Upper lobe of left lung (tissue), 6 donors: ENCODE measurements at places on chromosomes 5 and 9. TPM values are rescaled to one million over a fixed set of nuclear protein-coding genes. Genes with fewer than 3 reads are reported as not detected.
A peak's percentile ranks its signal among the peaks of the same experiment; 100 is the strongest.

PCDHB9 gene
- total RNA-seq = 1.2 TPM

DNA sequence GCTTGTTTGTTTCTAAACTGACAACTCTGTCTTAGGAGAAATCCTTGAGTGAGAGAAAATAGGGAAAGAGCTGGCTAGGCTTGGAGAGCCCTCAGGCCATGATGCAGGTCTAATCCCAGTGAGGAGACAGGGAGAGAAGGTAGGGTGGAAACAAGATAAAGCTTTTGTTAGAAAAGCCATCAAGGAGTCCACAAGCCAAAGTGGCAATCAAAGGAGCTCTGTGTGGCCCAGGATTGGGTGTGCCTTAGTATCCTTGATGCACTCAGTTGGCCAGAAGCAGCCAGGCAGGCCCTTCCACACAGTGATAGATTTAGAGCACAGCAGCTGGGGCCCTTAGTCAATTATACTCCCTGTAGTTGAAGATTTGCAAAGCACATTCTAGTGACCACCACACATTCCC lies 73.9 kb downstream of the ALDH7A1 start:
- no peak overlapping the region for H3K4me3 ChIP-seq
- H3K36me3 ChIP-seq = no peaks in the 10 kb centered on the region
- H3K27me3 ChIP-seq = no peaks in the 10 kb centered on the region
- DNase-seq = no peak
- H3K27ac ChIP-seq = peak overlapping the region; percentile 81

- no peak overlapping the region for H3K4me3 ChIP-seq
- no peaks in the 10 kb centered on the region for H3K27me3 ChIP-seq
- H3K4me1 ChIP-seq = peaks cover 17% of the 10 kb centered on the region
- H3K27ac ChIP-seq = no peak overlapping the region
These were observed 34.3 kb downstream of the MTMR12 start for GRCh38 chr5:32278406-32278805.

HAPLN1 gene
- total RNA-seq = not detected

- peaks cover 34% of the 10 kb centered on the region for H3K4me1 ChIP-seq
- H3K36me3 ChIP-seq = no peaks in the 10 kb centered on the region
- H3K4me3 ChIP-seq = peak overlapping the region; percentile 42
These were observed 3.7 kb downstream of the PIP5KL1 start for GRCh38 chr9:127926906-127927200.

PFN3 gene
- not detected for total RNA-seq

- no peak for DNase-seq
- no peak overlapping the region for H3K27ac ChIP-seq
- no peaks in the 10 kb centered on the region for H3K36me3 ChIP-seq
- H3K4me1 ChIP-seq = no peaks in the 10 kb centered on the region
- no peaks in the 10 kb centered on the region for H3K27me3 ChIP-seq
These were observed 226.8 kb downstream of the NMUR2 start for GRCh38 chr5:152178350-152178699.

DNA sequence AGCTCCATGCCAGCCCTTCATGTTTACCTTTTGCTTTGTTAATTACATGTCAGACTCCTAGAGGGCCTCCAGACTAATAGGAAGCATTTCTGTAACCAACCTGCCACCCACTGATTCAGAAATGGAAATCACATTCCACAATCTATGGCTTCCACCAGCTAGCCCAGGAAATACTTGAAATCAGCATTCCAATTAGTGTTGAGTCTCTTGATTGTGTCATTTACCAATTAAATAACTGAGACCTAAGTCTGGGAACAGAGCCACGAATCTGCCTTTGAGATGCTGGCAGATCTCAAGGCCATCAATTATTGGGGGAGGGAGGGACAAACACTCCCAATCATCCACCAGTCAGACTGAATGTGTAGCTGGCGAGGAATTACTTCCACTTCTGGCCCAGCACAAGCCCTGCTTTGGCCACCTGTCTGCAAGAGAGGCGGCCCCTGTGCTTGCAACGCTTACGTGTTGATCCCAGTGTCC lies 27.4 kb upstream of the SAP30L start:
- H3K27ac ChIP-seq = no peak overlapping the region
- H3K4me3 ChIP-seq = no peak overlapping the region
- H3K4me1 ChIP-seq = no peaks in the 10 kb centered on the region

DNA sequence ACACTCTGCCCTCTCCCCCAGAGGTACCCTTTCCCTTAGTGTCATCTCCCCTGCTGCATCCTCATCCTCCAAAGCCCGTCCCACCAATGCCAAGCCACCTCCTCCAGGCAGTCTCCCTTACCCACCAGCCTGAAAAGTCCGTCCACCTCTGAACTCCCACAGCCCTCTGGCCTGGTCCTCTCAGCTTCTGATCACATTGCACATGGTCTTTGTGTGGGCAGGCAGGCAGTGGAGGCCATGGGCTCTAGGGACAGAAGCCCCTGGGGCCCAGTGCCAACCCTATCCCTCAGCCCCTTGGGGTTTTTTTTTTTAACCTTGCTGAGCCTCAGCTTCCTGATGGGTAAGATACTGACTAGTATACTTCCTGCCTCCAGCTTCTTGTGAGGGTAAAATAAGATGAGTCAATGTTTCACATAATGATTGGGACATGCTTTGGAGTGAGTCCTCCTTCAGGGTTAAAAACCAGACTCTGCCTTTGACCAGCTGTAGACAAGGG lies 19.4 kb downstream of the CSF1R start:
- peaks cover 11% of the 10 kb centered on the region for H3K4me1 ChIP-seq
- H3K27me3 ChIP-seq = no peaks in the 10 kb centered on the region
- DNase-seq = no peak
- no peak overlapping the region for H3K4me3 ChIP-seq
- no peak overlapping the region for H3K27ac ChIP-seq

FAM81B gene
- total RNA-seq = 0.66 TPM

ADAMTS2 gene
- total RNA-seq = 10.0 TPM

- no peak overlapping the region for H3K27ac ChIP-seq
- no peaks in the 10 kb centered on the region for H3K27me3 ChIP-seq
- DNase-seq = peak; percentile 46
- no peaks in the 10 kb centered on the region for H3K4me1 ChIP-seq
- no peak overlapping the region for H3K4me3 ChIP-seq
These were observed 585 bp downstream of the NMUR2 start for GRCh38 chr5:152404494-152404893.

- H3K27me3 ChIP-seq = no peaks in the 10 kb centered on the region
- H3K36me3 ChIP-seq = no peaks in the 10 kb centered on the region
- peaks cover 4% of the 10 kb centered on the region for H3K4me1 ChIP-seq
- no peak for DNase-seq
- no peak overlapping the region for H3K4me3 ChIP-seq
These were observed 219.1 kb downstream of the NDUFS4 start for GRCh38 chr5:53779541-53779981.

TLN1 gene
- total RNA-seq = 306 TPM

SLC25A2 gene
- total RNA-seq = not detected

GRCh38 chr9:135622415-135623020 lies 16.8 kb downstream of the GLT6D1 start:
- no peak overlapping the region for H3K4me3 ChIP-seq
- H3K4me1 ChIP-seq = no peaks in the 10 kb centered on the region
- no peak overlapping the region for H3K27ac ChIP-seq
- DNase-seq = no peak
- no peaks in the 10 kb centered on the region for H3K36me3 ChIP-seq
- no peaks in the 10 kb centered on the region for H3K27me3 ChIP-seq

- peak overlapping the region; percentile 69 for H3K27ac ChIP-seq
- DNase-seq = no peak
These were observed 180.9 kb upstream of the ANKRD55 start for GRCh38 chr5:56414066-56414465.

PCDHA1 gene
- 0.13 TPM for total RNA-seq

PCA3 gene
- not detected for total RNA-seq

- no peaks in the 10 kb centered on the region for H3K36me3 ChIP-seq
- no peaks in the 10 kb centered on the region for H3K27me3 ChIP-seq
- H3K4me3 ChIP-seq = no peak overlapping the region
- no peak for DNase-seq
- no peaks in the 10 kb centered on the region for H3K4me1 ChIP-seq
- H3K27ac ChIP-seq = no peak overlapping the region
These were observed 148.2 kb downstream of the PCSK1 start for GRCh38 chr5:96284727-96285389.

DNA sequence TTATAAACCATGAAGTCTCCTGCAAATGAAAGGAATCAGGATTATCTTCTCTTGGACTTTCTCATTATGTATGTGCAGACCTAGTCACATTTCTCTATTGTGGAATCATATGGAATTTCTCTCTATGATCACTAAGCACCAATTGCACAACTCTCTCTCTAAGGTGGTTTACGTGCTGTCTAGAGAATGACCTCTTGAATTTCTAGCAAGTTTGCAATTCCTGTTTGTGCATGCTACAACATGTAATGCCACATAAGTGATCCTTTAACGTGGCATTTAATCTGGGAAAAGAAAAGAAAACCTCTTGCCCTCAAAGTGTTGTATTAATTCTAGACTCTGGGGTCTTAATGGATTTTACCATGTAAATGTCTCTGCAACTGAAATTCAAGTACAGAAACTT lies 5.0 kb upstream of the PPP2R2B start:
- no peaks in the 10 kb centered on the region for H3K36me3 ChIP-seq
- H3K4me1 ChIP-seq = peaks cover 7% of the 10 kb centered on the region

DNA sequence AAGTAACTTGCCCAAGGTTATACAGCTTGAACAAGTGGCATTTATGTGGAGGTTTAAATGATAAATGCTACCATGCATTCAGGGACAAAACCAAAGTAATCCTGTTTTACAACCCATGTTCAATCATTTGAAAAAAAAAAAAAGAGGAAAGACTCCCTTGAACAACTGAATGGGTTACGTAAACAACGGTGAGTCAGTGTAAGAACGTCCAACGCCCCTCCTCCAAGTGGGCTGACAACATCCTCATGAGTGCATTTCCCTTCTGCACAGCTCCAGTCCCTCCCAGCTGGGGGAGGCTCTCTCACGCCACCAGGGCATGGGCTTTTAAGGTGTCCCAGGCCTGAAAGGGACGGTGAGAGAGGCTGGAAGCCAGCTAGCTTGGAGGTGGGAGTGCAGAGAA lies 90.0 kb downstream of the PRRT1B start:
- no peak overlapping the region for H3K4me3 ChIP-seq
- H3K27ac ChIP-seq = peak overlapping the region; percentile 90
- peaks cover 23% of the 10 kb centered on the region for H3K4me1 ChIP-seq
- no peaks in the 10 kb centered on the region for H3K27me3 ChIP-seq
- peak; percentile 97 for DNase-seq
- peaks cover 16% of the 10 kb centered on the region for H3K36me3 ChIP-seq
